ENCODE measurements at places on chromosomes 3 and 15. TPM values are rescaled to one million over a fixed set of nuclear protein-coding genes. Genes with fewer than 3 reads are reported as not detected.

GRCh38 chr3:159322322-159322939 lies 520.6 kb downstream of the MFSD1 start:
- H3K4me1 ChIP-seq: no peaks in the 10 kb centered on the region
- H3K36me3 ChIP-seq: no peaks in the 10 kb centered on the region
- DNase-seq: no peak
- no peak overlapping the region for H3K4me3 ChIP-seq
- H3K27me3 ChIP-seq: no peaks in the 10 kb centered on the region

DNA sequence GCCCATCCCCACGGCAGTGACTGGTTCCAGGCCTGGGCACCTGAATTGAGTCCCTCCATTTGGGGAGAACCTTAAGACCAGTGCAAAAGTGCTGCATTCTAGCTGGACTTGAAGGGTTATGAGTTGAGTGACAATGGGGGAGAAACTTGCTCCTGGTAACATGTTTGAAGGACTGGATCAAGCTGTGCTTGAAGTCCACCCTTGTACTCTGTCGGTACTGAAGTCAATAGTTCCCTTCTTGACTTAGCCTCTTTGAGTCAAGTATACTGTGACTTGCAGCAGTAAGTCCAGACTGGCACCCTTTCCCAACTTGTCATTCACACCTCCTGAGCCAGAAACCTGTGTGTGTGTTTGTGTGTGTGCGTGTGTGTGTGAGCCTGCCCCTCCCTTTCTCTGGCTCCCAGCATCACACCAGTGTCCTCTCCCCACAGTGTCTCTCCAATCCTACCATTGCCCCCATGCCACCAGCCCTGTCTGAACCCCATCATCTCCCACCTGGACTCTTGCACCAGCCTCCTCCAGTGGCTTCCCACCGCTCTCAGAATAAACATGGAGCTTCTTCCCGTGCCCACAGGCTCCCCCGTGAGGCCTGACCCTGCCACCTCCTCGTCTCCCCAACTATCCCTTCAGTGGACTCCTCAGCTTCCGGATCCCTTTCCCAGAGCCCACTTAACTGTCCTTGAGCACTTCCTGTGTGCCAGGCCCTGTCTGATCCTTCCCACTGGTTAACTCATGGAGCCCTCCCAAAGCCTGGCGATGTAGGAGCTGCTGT lies 10.2 kb upstream of the FBLN2 start:
- H3K27me3 ChIP-seq: no peaks in the 10 kb centered on the region
- no peak overlapping the region for H3K4me3 ChIP-seq
- H3K4me1 ChIP-seq: peaks cover 15% of the 10 kb centered on the region

The RLBP1 gene
- total RNA-seq: not detected

The ALS2CL gene
- 31.7 TPM for total RNA-seq

The SHC4 gene
- 4.5 TPM for total RNA-seq

The CMTM8 gene
- total RNA-seq: 14.4 TPM
